ENCODE measurements at places on chromosomes 12 and 14. TPM values are rescaled to one million over a fixed set of nuclear protein-coding genes. Genes with fewer than 3 reads are reported as not detected.

DNA sequence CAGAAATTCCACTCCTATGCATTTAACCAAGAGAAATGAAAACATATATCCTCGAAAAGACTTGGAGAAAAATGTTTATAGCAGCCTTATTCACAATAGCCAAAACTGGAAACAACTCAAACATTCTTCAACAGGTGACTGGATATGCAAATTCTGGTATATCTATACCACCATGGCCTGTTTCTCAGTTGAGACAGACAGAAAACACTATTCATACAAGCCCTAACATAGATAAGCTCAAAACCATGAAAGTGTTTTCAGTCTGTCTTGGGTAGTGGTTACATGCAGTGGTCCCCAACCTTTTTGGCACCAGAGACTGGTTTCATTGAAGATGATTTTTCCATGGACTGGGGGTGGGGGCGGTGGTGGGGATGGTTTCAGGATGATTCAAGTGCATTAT is 83.8 kb downstream of the SRGAP1 start:
- DNase-seq: no peak

GRCh38 chr12:132196038-132196872 is 52.0 kb downstream of the NOC4L start:
- DNase-seq: no peak

Gene LRRK2
- 8.6 TPM for polyA plus RNA-seq

GRCh38 chr12:42779186-42779859 is 189.8 kb upstream of the PRICKLE1 start:
- no peak for DNase-seq

Gene HOXC6
- 11.4 TPM for polyA plus RNA-seq

DNA sequence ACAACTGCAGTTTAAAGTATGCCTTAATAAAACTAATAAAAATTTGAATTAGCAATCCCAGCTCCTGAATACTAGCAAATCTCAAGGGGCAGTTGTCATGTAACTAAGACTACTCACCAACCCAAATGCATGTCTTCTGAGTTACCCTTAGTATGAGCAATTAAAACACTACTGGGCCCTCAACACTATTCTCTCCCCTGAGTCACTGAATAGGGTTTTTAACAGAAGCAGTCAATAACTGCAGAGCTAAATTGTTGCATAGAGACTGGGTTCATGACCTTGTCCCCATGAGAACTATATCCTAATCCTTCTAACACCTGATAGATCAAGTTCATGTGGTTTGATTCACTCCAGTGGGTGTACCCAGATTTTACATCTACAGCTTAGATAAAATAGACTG is 38.8 kb downstream of the MDM1 start:
- DNase-seq: no peak

DNA sequence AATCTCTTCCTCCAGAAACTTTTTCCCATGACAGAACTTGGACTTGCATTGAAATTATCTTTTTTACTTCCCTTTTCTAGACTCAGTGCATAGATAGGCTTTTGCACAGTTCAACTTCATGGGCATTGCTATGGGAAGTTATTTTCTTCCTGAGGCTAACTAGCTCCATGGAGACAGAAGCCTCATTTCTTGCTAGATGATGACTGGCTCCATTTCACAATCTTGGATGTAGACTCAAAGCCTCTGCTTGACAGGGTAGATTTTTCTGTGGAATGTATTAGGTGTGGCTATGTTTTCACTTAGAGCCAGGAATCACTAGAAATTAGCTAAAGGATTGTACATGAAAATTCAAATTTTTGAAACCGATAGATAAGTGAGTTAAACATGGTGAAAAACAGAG is 884.1 kb upstream of the MGAT4C start:
- DNase-seq: no peak

Gene KIAA0586
- 4.7 TPM for polyA plus RNA-seq

Gene RND1
- polyA plus RNA-seq: 2.2 TPM

GRCh38 chr14:22821193-22822015 is 6.2 kb upstream of the SLC7A7 start:
- peak; percentile 77 for DNase-seq

DNA sequence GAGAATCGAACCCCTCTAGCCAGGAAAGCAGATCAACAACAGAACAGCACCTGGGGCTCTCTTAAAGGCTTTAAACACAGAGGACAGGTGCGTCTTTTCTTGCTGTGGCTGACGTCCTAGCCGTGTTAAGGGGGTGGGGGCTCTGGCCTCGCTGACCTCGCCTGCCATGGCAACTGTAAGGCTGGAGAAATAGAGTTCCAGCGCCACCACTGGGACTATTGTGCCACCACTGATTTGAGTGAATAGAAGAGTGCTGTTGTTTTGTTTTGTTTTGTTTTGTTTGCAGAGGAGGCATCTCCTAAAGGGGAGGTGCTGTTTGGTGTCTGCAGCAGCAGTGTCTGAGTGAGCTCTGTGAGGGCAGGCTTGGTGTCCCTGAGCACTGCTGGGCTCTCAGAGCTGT is 34.2 kb upstream of the PRMT8 start:
- no peak for DNase-seq

DNA sequence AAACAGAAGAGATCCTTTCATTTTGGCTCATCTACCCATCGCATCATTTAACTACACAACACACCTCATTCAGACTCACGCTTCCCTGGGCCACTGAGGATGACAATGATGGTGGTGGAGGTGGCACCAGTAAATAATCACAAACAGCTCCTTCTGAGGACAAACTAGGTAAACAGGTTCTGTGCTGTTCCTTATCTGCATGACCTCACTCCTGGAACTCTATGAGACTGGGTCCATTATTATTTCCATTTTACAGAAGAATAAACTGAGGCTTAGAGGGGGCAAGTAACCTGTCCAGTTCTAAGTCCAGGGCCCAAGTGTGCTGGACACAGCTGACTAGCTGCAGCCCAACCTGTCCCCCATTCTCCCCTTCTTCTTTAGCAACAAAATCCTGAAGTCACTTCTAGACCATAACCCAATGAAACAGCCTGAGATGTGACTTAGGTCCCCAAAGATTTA is 50.4 kb downstream of the ITPK1 start:
- DNase-seq: no peak

- DNase-seq: no peak
Observed at GRCh38 chr12:89523843-89524540, 604 bp downstream of the GALNT4 start.

Gene KRT79
- polyA plus RNA-seq: not detected

DNA sequence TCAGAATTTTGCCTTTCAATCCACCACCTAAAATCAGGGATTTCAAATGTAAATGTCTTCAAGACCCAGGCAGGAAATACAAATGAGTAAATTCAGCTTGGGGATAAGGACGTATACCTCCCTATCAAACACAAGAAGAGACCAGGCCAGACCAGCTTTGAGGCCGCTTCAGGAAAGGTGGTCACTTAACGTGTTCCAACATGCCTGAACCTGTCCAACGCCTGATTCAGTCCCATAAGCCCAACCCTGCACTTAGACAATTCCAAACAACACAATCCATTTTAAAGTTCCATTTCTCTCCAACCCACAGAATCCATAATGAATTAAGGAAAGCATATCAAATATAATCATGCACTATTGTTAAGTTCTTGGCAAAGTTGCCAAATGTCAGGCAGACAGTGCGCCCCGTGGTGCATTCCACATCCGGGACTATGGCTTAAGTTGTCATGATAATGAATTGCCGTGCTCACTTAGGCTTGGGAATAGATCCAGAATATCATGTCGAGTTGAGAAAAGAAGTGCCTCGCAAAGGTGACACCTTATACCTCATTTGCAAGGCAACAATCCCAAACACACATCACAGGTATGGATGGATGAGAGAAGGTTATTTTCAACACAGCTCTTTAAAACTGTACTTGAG is 35.5 kb downstream of the CCDC60 start:
- no peak for DNase-seq

Gene DENND5B
- polyA plus RNA-seq: 2.9 TPM

Gene MYH6
- polyA plus RNA-seq: 0.13 TPM

DNA sequence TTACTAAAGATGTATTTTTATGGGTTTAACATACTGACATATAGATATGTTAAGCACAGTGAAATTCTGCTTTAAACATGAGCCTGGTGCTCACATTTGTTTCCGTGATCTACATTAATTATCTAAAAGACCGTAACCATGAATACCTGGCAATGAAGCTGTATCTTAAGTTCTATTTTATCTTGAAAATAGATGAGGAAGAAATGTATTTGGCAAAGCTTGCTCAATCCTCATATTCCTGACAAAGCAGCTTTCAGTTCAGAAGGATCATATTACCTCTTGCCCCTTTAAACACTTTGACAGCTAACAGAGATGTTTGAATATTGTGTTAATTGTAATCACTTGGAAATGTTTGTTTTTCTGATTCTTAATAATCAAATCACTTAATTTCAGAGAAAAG is 9.8 kb downstream of the EPYC start:
- no peak for DNase-seq

All from kidney (tissue), 22 donors.